NCI-H1105 treated with DMSO at 0.1 percent for 48 hours (cell line): ENCODE measurements at places on chromosomes 1 and 21.

GRCh38 chr1:233138788-233139585, 156.5 kb downstream of the PCNX2 start:
- DNase-seq = no peak

- no peak for DNase-seq
Observed at GRCh38 chr1:117146575-117147340, 25.2 kb upstream of the TRIM45 start.

- no peak for DNase-seq
Observed at GRCh38 chr21:31151156-31152045, 113.1 kb upstream of the KRTAP19-8 start.

DNA sequence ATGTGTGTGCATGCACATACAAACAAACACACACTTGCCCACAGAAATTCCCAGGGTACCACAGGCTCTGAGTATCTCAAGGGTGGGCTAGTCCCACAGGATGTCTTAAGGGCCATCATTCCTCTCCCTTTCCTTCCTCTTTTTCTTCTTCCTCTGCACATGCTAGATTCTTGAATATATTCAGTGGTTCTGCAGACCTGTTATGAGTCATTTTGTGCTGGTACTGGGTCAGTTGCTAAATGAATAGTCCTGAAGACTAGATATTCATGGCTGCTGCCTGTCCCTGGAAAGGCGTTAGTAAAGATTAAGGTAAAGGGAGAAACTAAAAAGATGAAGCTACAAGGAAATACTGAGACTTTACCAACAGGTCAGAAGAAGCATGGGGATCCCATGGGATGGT, 256.7 kb upstream of the KIAA0040 start:
- no peak for DNase-seq

DNA sequence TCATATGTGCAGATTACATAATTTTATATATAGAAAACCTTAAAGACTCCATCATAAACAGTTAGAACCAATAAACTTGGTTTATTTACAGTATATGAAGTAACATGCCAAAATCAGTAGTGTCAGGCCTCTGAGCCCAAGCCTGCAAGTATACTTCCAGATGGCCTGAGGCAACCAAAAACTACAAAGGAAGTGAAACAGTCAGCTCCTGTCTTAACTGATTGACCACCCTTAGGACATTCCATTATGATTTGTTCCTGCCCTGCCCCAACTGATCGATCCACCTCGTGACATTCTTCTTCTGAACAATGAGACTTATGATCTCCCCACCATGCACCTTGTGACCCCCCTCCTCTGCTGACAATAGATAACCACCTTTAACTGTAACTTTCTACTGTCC, 630.3 kb downstream of the AMY1C start:
- no peak for DNase-seq

- DNase-seq = no peak
Observed at GRCh38 chr1:66375125-66375524, 158.8 kb upstream of the SGIP1 start.

DNA sequence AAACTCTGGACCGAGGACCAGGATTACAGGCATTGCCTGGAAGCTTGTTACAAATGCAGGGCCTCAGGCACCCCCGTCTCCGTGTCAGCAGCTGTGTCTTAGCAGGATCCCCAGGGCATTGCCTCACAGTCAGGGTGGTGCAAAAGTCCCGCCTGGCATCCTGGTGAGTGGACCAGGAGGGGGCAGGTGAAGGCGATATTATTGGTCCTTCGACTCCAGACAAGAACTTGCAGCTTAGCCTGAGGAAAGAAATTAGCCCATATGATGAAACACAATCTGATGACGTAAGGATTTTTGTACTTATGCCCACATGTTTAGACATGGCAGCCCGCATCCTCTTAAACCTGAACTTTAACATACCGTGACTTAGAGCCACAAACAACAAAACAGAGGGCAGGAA, 40.8 kb downstream of the RSPH1 start:
- no peak for DNase-seq

DNA sequence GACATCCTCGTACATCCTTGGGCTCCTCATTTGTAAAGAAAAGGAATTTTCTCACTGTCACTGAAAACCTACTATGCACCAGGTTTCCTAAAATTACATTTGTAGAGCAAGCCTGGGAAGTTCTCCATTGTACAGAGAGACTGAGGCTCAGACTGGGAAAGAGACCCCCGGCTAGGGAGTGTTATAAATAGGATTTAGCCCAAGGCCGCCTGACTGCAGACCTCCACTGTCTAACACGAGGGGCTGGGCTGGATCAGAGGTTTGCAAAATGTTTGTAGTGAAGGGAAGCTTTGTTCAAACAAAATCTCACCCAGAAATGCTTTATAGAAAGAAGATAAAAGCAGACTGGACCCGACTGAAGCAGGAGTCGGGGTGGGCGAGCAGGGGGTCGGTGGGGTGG, 131.3 kb downstream of the ACTL8 start:
- DNase-seq = no peak

- DNase-seq = no peak
Observed at GRCh38 chr21:34112316-34113033, 39.1 kb downstream of the MRPS6 start.

DNA sequence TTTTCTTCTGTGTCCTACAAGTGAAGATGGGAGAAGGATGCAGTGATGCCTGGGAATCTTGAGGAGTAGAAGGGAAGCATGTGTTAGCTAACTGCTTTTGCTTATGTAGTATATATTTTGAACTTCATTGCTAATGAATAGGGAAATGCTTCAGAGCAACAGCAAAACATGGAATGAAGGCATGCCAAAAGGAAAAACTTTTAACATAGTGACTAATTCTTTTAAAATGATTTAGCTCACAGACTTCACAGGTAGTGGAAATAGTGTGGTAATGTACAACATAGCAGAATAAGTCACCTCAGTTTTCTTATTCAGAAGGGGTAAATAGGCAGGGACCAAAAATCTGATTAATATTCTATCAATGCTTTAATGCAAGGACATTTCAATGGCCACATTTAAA, 95.5 kb downstream of the LYPLAL1 start:
- no peak for DNase-seq

GRCh38 chr1:245338485-245338877, 183.7 kb downstream of the KIF26B start:
- no peak for DNase-seq

GRCh38 chr1:85088408-85088784, 40.1 kb upstream of the MCOLN3 start:
- no peak for DNase-seq

DNA sequence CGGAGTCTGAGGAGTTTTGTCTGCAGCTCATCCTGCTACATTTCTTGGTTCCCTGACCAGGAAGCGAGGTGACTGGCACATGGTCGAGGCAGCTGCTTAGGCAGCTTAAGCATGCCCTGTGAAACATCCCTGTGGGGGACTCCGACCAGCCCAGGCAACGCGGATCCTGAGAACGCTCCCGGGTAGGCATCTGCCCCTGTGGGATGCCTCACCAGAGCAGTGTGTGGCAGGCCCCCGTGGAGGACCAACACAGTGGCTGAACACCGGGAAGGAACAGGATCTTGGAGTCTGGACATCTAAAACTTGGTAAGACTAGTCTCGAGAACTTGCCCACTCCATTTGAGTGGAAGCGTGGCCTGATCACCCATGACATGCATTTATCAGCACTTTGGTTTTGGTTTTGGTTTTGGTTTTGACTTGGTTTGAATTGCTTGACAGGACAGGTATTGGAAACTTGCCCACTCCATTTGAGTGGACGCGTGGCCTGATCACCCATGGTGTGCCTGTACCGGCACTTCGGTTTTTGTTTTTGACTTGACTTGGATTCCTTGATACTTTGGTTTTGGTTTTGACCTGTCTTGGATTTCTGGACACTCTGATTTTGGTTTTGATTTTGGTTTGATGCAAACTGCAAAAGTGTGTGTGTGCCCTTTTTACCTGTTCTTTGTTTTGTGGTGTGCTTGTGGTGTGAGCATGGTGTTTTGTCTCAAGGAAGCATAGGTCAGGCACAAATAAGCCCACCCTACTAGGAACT, 12.2 kb upstream of the NEK2 start:
- no peak for DNase-seq

- no peak for DNase-seq
Observed at GRCh38 chr1:233135833-233136232, 159.7 kb downstream of the PCNX2 start.
